ENCODE measurements at places on chromosomes 6 and 20. TPM values are rescaled to one million over a fixed set of nuclear protein-coding genes. Genes with fewer than 3 reads are reported as not detected.

TMEM244 gene
- total RNA-seq: not detected

KIAA1755 gene
- not detected for total RNA-seq

CDSN gene
- not detected for total RNA-seq

SUMO4 gene
- 4.8 TPM for total RNA-seq

GRIK2 gene
- total RNA-seq: 2.8 TPM

RNF144B gene
- total RNA-seq: 23.2 TPM

LY6G6F gene
- total RNA-seq: not detected

CLPSL1 gene
- total RNA-seq: not detected

TRIM15 gene
- total RNA-seq: not detected

CCN6 gene
- not detected for total RNA-seq

FOXF2 gene
- not detected for total RNA-seq

MATN4 gene
- total RNA-seq: not detected

RBPJL gene
- total RNA-seq: not detected

TRIM31 gene
- total RNA-seq: not detected

GTSF1L gene
- total RNA-seq: not detected
